ENCODE measurements at places on chromosomes 4 and X.

DNA sequence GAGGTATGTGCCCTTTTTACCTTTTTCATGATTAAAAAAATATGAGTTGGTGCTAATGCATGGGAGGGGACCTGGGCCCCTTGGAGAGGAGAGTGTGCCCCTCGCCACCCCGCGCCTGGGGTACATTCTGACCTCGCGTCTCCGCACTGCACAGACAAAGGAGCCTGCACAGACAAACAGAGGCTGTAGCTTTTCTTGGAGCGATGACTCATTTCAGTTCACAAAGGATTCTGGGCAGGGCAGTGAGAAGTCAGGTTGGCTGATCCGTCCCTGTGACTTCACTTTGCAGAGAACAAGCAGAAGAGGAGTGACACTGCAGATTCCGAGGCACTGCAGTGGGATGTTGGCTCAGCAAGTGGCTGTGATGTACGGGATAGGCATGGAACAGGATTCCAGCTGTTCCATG lies 82.9 kb downstream of the STOX2 start:
- H3K36me3 ChIP-seq = no peaks in the 10 kb centered on the region
- no peak overlapping the region for H3K4me3 ChIP-seq
- no peaks in the 10 kb centered on the region for H3K27me3 ChIP-seq
- H3K4me1 ChIP-seq = no peaks in the 10 kb centered on the region
- DNase-seq = no peak
- H3K27ac ChIP-seq = no peak overlapping the region

GRCh38 chr4:6439120-6439762 lies 33.2 kb downstream of the PPP2R2C start:
- DNase-seq = no peak
- H3K36me3 ChIP-seq = no peaks in the 10 kb centered on the region
- H3K27ac ChIP-seq = no peak overlapping the region
- H3K4me1 ChIP-seq = no peaks in the 10 kb centered on the region
- no peak overlapping the region for H3K4me3 ChIP-seq
- H3K27me3 ChIP-seq = no peaks in the 10 kb centered on the region

DNA sequence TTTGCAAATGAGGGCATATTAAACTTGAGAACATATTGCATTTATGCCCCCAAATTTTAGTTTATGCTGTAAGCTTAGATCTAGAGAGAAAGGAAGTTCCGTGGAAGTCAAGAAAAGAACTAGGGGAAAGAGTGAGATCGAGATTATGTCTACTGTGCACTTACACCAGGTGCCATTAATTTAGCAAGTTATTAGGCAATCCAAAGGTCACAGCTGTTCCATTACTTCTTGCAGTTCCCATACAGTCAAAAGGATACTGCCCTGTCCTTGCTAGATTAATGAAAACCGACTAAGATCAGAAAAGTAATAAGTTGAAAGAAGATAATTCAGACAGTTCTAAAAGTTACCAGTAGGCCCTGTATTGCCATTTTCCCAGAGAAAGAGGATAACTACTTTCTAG lies 49.3 kb upstream of the SLC7A11 start:
- no peak for DNase-seq
- H3K27ac ChIP-seq = no peak overlapping the region
- H3K4me3 ChIP-seq = no peak overlapping the region
- H3K27me3 ChIP-seq = no peaks in the 10 kb centered on the region

GRCh38 chrX:120426599-120426998 lies 42.5 kb downstream of the LAMP2 start:
- H3K27ac ChIP-seq = no peak overlapping the region
- H3K36me3 ChIP-seq = no peaks in the 10 kb centered on the region
- no peak overlapping the region for H3K4me3 ChIP-seq
- DNase-seq = no peak
- H3K4me1 ChIP-seq = no peaks in the 10 kb centered on the region

GRCh38 chrX:25275159-25275558 lies 259.4 kb upstream of the ARX start:
- H3K4me3 ChIP-seq = no peak overlapping the region
- DNase-seq = no peak
- no peaks in the 10 kb centered on the region for H3K27me3 ChIP-seq
- no peaks in the 10 kb centered on the region for H3K4me1 ChIP-seq
- H3K27ac ChIP-seq = no peak overlapping the region

- H3K27ac ChIP-seq = no peak overlapping the region
- no peak overlapping the region for H3K4me3 ChIP-seq
- no peaks in the 10 kb centered on the region for H3K27me3 ChIP-seq
- no peaks in the 10 kb centered on the region for H3K36me3 ChIP-seq
- H3K4me1 ChIP-seq = peaks cover 14% of the 10 kb centered on the region
Observed at GRCh38 chr4:26343038-26343398, 22.2 kb downstream of the RBPJ start.

- H3K27me3 ChIP-seq = no peaks in the 10 kb centered on the region
- peak within 1 kb of the TSS; percentile 26 for H3K4me3 ChIP-seq
- DNase-seq = peak; percentile 2
- no peaks in the 10 kb centered on the region for H3K36me3 ChIP-seq
- H3K4me1 ChIP-seq = no peaks in the 10 kb centered on the region
Observed at GRCh38 chr4:86359944-86360478, at the start of gene MAPK10. Gene MAPK10, minus strand, starts transcription at chr4:86360053.

DNA sequence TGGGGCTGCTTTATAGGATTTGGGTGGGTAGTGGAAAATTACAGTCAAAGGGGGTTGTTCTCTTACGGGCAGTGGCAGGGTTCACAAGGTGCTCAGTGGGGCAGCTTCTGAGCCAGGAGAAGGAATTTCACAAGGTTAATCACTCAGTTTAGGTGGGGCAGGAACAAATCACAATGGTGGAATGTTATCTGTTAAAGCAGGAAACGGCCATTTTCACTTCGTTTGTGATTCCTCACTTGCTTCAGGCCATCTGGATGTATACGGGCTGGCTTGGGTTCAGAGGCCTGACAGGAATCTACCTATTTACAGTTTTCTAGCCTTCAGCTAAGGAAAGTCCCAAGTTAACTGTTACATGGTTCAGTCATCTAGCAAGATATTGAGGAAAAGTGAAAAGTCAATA lies 1003.5 kb downstream of the STPG2 start:
- no peak overlapping the region for H3K27ac ChIP-seq
- DNase-seq = no peak
- H3K27me3 ChIP-seq = no peaks in the 10 kb centered on the region
- H3K4me1 ChIP-seq = no peaks in the 10 kb centered on the region

DNA sequence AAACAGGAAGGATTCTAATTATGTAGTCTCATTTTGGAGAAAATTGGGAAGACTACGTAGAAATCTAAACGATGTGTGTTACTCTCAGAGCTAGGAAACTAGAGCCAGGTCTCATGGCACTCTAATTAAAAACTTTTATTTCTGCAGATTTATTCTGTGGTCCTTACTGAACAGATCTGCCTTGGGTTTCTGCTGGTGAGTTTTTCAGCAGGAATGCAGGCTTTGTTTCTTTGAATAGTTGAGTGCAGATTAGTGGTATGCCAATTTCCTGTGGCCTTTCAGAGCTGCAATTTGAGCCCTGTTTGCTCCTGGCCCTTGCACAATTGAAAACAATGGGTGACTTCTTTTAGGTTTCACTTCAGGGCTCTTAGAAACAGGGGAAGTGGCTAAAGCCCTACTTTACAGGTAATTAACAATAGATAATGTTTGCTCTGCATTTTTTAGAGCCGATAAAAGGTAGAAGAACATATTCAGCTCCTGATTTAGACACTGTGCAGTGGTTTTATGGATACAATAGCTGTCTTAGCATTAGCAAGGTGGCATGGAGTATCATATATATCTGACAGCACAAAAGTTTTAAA lies 21.8 kb downstream of the SPRY1 start:
- no peaks in the 10 kb centered on the region for H3K27me3 ChIP-seq
- no peak for DNase-seq
- H3K4me1 ChIP-seq = no peaks in the 10 kb centered on the region

DNA sequence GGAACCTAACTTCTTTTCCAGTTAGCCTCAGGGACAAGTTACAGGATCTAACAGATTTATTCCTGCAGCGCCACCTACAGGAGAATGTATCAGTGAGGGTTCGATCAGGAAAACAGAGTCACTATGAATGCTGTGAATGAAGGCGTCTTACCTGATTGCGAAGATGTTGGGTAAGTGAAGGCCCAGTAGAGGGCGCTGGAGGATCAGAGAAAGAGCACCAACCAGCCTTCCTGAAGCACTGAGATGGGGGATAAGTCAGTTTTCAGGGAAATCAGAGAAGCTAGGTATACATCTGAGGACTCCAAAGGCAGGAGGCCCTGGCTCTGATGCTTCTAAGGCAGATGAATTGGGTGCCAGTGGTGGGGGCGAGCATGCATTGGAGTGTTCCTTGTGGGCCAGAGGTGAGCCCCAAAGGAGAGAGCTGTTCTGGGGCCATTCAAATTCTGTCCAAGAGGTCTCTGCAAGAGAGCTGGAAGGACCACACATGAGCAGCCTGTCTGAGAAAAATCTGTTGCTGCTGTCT lies 169.9 kb upstream of the AADAT start:
- H3K27ac ChIP-seq = no peak overlapping the region
- DNase-seq = no peak
- H3K4me3 ChIP-seq = no peak overlapping the region
- no peaks in the 10 kb centered on the region for H3K4me1 ChIP-seq
- no peaks in the 10 kb centered on the region for H3K36me3 ChIP-seq

DNA sequence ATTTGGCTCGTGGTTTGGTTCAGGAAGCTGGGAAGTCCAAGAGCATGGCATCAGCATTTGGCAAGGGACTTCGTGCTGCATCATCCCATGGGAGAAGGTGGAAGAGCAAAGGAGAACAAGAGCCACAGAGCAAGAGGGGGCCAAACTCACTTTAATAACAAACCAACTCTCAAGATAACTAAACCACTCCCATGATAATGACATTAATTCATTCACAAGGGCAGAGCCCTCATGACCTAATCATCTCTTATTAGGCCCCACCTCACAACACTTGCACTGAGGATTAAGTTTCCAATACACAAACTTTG lies 113.4 kb upstream of the ATXN3L start:
- H3K4me1 ChIP-seq = no peaks in the 10 kb centered on the region
- no peak overlapping the region for H3K4me3 ChIP-seq
- no peaks in the 10 kb centered on the region for H3K27me3 ChIP-seq
- no peaks in the 10 kb centered on the region for H3K36me3 ChIP-seq

DNA sequence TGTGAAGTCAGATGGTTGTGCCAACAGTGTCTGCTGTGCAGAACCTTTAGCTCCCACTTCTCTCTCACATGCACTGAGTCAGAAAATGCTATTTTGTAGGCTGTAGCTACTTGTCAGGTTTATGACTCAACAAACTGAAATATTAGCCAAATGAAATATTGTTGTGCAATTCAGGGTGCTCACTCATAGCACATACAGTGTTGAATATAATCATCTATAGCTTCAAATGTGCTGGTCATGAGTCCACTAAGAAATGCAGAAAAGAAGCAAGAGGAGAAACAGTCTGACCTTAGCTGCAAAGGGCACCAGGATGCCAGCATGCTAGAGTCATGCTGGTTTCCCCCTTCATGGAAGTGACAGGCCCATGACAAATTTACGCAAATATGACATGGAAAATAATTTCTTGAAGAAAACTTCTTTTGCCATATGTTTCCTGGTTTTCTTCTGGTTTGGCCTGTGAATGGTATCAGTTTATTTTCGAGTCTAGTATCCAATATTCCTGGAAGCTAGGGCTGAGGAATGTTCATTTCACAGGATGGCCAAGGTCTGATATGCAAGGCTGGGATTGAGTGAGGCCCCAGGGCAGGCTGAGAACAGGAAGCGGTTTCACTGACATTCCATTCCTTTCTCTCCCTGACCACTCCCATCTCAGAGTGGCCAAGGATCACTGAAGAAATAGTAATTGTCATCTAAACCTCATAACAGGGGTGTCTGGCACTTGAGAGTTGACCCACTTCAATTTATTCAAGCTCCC lies 10.3 kb upstream of the CXCL2 start:
- H3K36me3 ChIP-seq = no peaks in the 10 kb centered on the region
- no peaks in the 10 kb centered on the region for H3K27me3 ChIP-seq
- DNase-seq = no peak
- no peak overlapping the region for H3K4me3 ChIP-seq

GRCh38 chrX:38561951-38562719 lies 793 bp downstream of the TSPAN7 start:
- peaks cover 5% of the 10 kb centered on the region for H3K4me1 ChIP-seq
- peak overlapping the region; percentile 45 for H3K4me3 ChIP-seq

- H3K4me3 ChIP-seq = no peak overlapping the region
- peaks cover 9% of the 10 kb centered on the region for H3K36me3 ChIP-seq
Observed at GRCh38 chr4:87370068-87370467, 20.9 kb downstream of the HSD17B11 start.

- H3K36me3 ChIP-seq = no peaks in the 10 kb centered on the region
- H3K27ac ChIP-seq = peak overlapping the region; percentile 45
- H3K4me1 ChIP-seq = peaks cover 70% of the 10 kb centered on the region
- H3K27me3 ChIP-seq = no peaks in the 10 kb centered on the region
- peak overlapping the region; percentile 35 for H3K4me3 ChIP-seq
Observed at GRCh38 chrX:66004928-66005829, 34.7 kb downstream of the VSIG4 start.

GRCh38 chrX:13750204-13750603 lies 15.7 kb downstream of the OFD1 start:
- no peak overlapping the region for H3K27ac ChIP-seq
- H3K27me3 ChIP-seq = no peaks in the 10 kb centered on the region
- peaks cover 10% of the 10 kb centered on the region for H3K4me1 ChIP-seq
- peaks cover 5% of the 10 kb centered on the region for H3K36me3 ChIP-seq
- DNase-seq = no peak

DNA sequence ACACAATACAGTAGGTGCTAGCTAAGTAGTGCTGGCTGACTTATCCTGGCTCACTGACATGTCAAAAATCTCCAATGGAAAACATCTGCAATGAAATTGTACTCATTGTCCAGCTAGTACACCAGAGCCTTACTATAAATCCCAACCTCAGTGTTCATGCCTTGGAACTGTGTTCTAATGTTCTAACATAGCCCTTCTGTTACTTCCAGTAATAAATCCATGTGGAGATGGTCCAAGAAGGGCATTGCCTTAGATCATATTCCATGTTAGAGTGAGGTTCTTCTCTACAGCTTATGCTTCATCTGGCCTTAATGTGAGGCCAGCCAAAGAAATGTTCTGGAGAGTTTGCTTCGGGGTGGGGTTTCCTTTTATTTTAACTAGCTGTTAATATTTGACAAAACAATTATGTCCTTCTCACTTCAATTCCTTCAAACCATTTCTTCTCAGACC lies 25.1 kb downstream of the ENOX2 start:
- H3K27me3 ChIP-seq = no peaks in the 10 kb centered on the region
- H3K36me3 ChIP-seq = no peaks in the 10 kb centered on the region
- H3K27ac ChIP-seq = no peak overlapping the region
- no peaks in the 10 kb centered on the region for H3K4me1 ChIP-seq
- no peak for DNase-seq

DNA sequence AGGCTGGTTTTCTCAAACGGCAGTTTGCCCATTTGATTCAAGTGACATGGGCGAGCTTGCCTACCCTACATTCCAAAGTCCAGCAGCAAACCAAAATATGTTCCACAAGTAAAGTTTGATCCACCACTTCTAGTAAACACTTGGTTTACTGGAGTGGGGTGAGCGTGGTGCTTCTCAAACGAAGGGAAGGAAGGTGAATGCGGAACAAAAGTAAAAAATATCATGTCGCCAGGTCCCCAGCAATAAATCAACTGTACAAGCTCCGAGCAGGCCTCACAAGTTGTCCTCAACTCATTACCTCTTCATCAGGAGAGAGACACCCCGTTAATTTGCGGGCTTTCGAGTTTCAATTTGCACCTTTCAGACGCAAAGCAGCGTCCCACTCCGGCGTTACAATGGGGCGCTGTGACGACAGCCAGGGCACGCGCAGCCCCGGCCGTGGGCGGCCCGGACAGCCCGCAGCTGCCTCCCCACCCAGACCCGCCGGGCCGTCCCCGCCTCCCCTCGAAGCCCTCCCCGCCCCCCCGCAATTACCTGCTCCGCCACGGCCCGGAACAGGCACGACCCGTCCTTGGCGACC lies 1.0 kb downstream of the OTUD4 start:
- DNase-seq = peak; percentile 68
- peak overlapping the region; percentile 90 for H3K27ac ChIP-seq
- no peaks in the 10 kb centered on the region for H3K36me3 ChIP-seq
- peak overlapping the region; percentile 82 for H3K4me3 ChIP-seq
